CD4-positive, alpha-beta T cell treated with Interleukin-17A for 4 hours (primary cell): ENCODE measurements at places on chromosomes 7 and 10.

- no peak for DNase-seq
Observed at GRCh38 chr7:88665892-88666514, 93.5 kb upstream of the ZNF804B start.

DNA sequence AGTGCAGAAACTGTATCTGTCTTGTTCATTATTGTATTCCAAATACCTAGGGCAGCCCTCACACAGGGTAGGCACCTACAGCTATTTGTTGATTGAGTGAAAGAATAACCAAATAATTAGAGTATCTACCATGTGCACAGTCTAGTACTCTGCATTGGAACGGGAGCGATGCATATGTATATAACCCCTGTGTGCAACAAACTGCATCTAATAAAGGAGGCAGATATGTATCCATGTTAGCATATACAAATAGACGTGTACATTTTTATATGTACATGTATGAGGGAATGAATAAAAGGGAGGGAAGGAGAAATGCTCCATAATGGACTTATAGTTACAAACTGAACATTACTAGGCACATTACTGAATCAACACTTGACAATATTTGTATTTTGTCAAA is 191.3 kb upstream of the PTPRZ1 start:
- no peak for DNase-seq

- no peak for DNase-seq
Observed at GRCh38 chr10:103333934-103334520, 16.9 kb downstream of the PCGF6 start.

DNA sequence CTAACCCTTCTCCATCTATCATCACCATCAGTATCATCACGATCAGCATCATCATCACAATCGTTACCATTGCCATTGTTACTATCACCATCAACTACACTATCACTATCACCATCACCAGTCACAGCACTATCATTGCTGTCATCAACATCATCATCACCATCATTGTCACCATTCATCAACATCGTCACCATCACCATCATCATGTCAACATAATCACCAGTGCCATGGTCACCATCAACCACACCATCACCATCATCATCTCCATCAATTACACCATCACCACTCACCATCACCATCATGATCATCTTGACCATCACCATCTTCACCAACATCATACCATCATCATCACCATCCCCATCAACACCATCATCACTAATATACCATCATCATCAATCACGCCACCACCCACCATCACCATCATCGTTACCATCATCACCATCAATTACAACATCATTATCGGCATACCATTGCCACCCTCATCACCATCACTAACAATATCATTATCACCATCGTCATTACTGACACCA is 66.5 kb downstream of the TNS3 start:
- no peak for DNase-seq

GRCh38 chr7:63067897-63068585 is 930.6 kb upstream of the ZNF722 start:
- no peak for DNase-seq

GRCh38 chr10:52474265-52474664 is 160.2 kb downstream of the DKK1 start:
- no peak for DNase-seq

- DNase-seq = no peak
Observed at GRCh38 chr10:117622471-117623184, 80.1 kb downstream of the EMX2 start.
